Stimulated activated CD8-positive, alpha-beta memory T cell treated with anti-CD3 and anti-CD28 coated beads, Interleukin-4, amount 100 ng/mL, for 1 hour (primary cell): ENCODE measurements at places on chromosomes 2 and 18.

DNA sequence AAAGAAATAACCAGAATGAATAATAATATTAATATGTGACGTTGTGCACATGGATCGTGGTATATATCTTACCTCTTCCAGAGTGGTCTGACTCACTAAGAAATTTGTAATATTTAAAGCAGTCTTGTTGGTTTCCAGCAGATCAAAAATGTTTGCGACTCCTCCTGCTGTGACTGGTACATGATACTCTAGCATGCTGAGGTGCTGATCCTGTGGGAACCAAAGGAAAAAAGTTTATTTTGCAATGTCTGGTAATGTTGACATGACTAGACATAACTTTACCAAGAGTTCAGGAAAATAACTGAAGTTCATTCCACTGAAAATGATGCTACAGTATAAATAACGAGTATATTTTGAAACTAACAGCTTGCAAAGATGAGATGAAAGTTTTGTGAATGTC is 124.5 kb upstream of the BARD1 start:
- no peak for DNase-seq

DNA sequence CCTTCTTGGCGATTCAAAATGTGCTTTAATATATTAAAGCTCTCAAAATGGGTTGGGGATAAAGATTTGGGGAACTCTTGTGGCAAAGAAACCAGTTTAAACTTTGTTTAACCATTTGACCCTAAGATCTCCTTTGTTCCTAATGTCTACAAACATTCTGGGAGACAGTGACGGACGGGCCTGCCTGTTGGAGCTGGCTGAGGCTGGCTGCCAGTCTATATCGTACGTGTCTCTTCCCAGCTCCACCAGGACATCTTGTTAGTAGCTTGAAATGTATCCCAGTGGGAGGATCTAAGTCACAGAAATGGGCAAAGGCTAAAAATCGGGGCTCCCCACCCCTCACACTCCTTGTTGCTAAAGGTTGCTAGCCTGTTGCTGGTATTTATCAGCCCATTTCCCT is 30.7 kb downstream of the ZNF532 start:
- no peak for DNase-seq

- DNase-seq, result no peak
Observed at GRCh38 chr2:75790121-75790813, 79.6 kb upstream of the GCFC2 start.

DNA sequence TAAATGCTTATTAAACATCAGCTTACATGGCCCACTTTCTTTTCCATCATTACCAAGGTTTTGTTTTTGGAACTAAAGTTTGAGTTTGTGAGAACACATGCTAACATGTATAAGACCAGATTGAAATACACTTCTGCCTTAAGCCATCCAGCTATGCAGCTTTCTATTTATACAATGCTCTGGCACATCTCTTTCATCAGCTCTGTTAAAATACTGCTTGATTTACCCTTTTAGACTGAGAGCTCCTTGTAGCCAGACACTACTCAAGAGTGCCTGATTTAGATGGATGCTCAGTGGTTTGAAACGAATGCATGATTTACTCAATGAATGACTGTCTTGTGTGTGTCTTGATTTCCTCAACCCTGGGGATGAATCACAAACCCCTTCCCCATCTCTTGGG is 392.5 kb downstream of the THSD7B start:
- no peak for DNase-seq

DNA sequence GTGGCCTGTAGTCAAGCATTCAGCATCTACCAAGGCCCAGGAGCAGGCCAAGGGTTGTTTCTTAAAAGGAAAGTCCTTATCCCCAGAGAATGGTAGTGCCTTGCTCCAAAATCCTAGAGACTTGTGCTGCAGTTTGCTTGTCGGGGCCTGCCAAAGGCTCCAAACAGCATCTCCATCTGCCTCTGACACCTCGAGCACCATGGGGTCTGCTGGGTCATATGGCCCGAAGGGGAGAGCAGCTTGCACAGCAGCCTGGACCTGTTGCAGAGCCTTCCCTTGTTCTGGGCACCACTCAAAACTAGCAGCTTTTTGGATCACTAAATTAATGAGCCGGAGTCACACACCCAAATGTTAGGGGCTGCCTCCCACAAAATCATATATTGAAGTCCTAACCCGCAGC is 35.7 kb downstream of the GNAL start:
- no peak for DNase-seq

DNA sequence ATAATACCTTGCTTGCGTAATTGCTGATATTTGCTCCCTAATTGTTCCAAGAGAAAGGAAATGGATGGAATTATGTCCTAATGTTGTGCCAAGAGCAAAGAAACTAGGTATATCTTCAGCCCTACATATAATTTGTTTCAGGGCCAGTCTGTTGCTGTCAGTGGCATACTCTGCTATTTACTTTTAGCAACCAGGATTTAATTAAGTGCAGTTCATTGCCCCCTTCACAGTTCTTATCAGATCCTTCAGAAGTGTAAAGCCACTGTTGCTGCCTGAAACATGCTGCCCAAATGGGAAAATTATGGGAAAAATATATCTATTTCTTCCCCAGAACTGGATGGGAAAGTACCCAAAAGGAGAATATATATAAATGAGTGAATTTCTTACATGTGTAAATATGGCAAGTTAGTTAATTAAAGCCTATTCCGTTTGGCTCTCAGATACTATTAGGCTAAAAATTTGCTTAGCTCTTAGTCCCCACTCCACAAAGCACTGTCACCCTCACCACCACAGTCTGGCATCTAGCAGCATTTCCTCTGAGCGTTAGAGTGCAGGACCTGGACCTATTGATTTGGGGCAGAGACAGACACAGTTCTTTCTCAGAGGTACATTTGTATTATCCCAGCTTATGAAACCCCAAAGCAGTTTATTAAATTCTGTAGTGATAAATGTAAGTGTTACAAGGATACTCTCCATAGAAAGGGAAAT is 72.8 kb upstream of the DTNA start:
- DNase-seq, result no peak

- no peak for DNase-seq
Observed at GRCh38 chr2:55500025-55500424, 19.5 kb upstream of the CFAP36 start.

GRCh38 chr18:51137891-51138290 is 59.6 kb downstream of the MEX3C start:
- DNase-seq, result no peak

DNA sequence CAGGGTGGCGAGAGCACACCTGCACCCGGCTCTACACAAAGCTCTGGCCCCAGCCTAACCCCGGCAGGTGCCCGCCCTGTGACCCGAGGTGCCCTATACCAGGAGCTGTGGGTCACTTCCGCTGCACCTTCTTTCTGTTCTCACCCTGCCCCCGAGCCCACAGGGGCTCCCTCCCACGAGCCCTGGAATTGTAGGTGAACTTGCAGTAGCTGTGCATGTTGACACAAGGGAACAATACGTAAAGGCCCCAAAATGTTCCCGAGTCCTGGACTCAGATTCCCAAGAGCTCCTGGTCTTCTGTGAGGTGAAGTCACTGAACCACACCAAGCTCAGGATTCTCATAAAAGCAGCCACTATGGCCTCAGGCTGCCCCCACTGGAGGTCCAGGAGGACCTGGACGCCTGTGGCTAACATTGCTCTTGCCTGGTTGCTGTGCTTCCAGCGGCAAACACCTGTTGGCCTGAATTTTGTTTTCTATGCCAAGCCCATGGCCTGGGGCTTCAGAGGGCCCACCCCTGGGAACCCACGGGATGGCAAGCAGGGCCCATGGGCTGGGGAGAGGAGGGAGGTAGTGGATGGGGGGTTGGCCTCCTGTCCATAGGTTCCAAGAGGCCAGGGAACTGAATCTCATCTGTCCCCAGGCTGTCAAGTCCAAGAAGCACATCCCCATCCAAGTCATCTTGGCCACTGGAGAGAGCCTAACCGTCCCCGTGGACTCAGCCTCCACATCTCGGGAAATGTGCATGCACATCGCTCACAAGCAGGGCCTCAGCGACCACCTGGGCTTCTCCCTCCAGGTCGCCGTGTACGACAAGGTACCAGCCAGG is 23.2 kb upstream of the GPR17 start:
- no peak for DNase-seq

- DNase-seq, result no peak
Observed at GRCh38 chr2:105379741-105380186, 19.1 kb downstream of the FHL2 start.

DNA sequence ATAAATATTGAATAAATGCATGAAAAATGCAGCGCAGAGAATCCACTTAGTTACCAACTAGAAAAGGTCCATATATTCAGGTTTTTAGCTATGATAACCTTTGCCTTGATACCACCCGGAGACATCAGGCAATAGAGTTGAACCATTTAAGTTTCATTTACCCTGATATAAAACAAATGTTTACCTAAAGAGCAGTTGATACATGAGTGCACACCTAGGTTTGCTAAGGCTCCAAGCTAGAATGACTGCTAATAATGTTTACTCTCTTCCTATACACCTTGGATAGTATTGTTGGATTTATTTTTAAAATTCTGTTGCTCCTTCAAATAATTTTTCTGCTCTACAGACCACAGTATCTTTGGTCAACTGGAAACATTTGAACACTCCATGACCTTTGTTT is 1463.6 kb downstream of the LRP1B start:
- DNase-seq, result no peak

GRCh38 chr18:8890957-8891464 is 185.7 kb downstream of the MTCL1 start:
- DNase-seq, result no peak

GRCh38 chr2:25168256-25169072 is at the start of gene POMC:
Gene POMC (minus strand): TSS chr2:25168580. CDS start chr2:25164772, 3,808 bp downstream.
- no peak for DNase-seq

- DNase-seq, result no peak
Observed at GRCh38 chr2:184577743-184578142, 20.6 kb upstream of the ZNF804A start.

- no peak for DNase-seq
Observed at GRCh38 chr2:207836521-207837133, 66.9 kb upstream of the FZD5 start.
